Stimulated activated CD4-positive, alpha-beta T cell treated with anti-CD3 and anti-CD28 coated beads, Interleukin-4, amount 100 ng/mL, for 1 hour (primary cell): ENCODE measurements at places on chromosomes 11 and 22.

DNA sequence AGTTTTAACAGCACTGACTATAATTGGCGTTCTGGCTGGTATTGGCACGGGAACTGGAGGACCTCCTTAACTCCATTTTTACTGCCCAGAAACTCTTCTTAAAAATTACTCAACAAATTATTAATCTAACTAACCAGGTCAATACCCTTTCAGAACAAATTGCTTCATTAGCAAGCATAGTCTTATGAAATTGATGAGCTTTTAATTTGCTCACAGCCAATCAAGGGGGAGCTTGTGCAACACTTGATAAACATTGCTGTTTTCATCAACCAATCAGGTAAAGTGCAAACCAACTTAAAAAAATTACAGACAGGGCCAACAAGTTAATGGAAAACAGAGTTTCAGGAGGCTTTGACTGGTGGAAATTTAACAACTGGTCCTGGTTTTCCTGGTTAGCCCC is 4.6 kb upstream of the APOL3 start:
- no peak for DNase-seq

DNA sequence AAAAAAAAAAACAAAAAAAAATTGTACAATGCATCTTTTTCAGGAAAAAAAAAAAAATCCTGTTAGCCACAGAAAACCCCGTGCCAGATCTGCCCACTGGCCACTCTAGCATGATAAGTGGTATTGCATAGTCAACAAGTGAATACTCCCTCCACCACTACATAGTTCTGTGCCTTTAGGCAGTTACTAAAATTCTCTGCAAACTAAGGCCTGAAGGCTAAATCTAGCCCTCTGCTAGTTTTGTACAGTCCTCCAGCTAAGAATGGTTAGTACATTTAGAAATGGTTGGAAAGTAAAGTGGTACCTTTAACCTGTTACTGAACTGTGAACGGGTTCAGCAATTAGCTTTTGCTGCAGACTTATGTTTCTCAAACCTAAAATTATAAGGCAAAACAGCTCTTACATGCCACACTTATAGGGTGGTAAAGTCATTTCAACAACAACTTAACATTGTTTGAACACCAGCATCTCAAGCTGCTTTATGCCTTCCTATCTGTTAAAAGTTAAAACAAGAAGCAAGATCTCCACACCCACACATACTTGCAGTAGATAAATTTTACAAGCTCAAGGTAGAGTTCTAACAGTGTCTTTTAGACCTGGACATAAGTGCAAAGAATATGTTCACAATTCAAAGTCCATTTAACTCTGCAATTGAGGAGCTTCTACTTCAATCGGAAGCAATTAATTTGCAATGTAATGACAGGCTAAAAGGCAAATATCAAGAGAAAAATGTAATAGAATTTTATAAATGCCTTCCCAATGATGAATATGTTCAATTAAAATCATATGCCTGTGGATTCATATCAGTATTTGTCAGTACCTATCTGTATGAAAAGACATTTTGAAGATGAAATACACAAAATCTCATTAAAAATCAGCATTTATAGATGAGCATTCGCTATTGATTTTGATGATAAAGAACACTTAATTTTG is 7.3 kb downstream of the C11orf71 start:
- no peak for DNase-seq

DNA sequence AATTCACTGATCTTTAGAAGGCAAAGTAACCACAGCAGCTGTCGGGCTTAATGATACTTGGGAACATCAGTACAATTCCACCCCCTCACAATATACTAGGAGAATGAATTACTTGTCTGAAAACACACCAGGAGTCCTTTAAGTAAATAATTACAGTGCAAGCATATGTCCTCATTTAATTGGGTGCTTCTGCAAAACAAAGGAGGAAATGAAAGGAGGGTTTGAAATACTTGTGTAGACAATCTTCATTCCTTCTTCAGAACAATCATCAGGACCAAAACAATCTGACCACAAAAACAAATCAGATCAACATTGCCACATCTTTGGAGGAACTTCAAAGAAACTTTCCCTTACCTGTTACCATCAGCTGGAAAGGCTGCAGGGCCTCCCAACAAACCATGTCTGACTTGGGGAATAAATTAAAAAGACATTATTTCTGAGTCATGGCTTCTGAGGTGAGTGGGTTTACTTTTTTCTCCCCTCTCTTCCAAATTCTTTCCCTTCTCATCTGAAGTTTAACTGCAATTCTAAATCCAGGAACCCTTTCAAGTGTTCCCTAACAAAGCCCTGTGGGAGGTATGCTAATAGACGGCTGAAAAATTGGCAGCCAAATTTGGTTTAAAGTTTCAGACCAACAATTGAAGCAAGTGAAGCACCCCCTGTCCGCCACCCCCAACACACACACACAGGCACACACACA is 12.5 kb upstream of the CCDC117 start:
- DNase-seq = no peak

- DNase-seq = no peak
Observed at GRCh38 chr11:70240337-70240736, 30.2 kb upstream of the PPFIA1 start.

DNA sequence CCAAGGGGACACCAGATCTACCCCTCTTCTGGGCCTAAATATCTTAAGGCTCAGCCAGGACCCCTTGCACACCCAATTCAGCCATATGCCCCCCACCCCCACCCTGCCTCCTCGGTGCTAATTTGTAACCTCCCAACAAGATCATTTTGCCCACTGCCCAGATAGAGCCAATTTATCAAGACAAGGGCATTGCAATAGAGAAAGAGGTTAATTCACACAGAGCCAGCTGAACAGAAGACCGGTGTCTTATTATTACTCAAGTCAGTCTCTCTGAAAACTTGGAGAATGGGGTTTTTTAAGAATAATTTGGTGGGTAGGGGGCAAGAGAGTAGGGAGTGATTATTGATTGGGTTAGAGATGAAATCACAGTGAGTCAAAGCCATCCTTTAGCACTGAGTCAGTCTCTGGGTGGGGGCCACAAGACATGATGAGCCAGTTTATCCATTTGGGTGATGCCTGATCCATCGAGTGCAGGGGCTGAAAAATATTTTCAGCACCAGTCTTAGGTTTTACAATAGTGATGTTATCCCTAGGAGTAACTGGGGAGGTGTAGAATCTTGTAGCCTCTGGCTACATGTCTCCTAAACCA is 9.9 kb upstream of the CAPN5 start:
- no peak for DNase-seq

DNA sequence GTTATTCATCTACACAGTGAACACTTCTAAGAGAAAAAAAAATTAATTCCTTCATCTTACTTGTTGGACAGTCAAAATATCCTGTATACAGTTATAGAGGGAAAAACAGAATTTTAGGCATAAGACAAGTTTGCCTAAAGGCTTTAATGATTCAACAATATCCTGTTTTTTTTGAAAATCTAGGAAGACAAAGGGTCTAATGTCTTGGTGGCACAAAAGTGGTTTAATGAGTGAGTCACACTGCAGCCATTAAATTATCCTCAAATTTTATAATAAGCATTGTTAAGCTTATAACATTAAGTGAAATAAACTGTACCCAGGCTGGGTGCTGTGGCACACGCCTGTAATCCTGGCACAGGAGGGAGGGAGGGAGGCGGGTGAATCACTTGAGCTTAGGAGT is 72.9 kb downstream of the GAB2 start:
- no peak for DNase-seq

DNA sequence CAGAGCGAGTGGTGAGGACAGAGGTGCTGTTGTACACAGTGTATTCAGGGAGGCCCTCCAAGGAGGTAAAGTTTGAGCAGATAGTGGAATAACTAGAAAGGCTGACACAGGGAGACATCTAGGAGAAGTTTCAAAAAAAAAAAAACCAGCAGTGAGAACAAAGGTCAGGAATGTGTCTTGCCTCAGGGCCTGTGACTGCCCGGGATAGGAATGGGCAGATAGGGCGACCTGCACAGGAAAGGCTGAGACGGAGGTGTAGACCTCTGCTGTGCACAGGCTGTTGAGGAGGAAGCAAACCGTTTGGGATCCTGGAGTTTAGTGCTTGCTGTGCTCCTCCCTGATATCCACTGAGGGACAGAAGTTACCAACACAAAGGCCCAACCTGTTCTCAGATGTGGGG is 406.5 kb upstream of the B3GAT1 start:
- DNase-seq = no peak

DNA sequence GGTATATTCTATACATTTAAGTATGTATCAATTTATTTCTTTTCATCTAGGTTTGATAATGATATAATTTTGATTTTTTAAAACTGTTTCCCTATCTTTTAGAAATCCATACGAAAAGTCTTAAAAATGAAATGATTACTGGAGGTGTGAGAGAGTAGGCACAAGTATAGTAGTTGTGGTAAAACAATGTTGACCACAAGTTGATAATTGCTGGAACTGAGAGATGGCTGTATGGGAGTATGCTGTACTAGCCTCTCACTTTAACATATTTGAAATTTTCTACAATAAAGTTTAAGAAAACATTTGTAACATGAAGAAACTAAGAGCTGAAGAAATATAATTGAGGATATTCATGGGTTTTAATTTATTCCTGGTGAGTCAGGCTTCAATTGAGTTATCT is 30.0 kb downstream of the FSHB start:
- no peak for DNase-seq

DNA sequence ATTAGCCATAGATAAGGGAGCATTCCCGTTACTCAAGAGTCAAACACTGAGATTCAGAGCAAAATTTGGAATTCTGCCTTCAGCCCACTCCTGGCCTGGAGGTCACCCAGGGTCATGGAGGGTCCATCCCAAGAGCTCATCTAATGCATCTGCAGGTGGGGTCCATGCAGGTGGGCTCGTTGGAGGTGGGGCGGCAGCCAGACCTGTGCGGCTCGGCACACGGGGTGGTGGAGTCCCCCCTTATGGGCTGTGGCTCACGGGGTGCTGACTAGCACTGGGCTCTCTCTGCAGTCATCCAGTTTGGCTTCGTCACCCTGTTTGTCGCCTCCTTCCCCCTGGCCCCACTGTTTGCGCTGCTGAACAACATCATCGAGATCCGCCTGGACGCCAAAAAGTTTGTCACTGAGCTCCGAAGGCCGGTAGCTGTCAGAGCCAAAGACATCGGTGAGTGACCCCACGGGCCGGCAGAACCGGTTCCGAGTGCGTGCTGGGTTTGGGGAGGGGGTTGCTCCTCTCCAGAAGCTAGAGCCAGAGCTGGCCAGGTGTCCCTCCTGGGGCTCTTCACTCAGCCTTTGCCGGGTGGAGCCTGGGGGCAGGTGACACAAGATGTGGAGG is 32.4 kb upstream of the FADD start:
- DNase-seq = no peak

GRCh38 chr22:49101873-49102272 is 725.8 kb downstream of the BRD1 start:
- no peak for DNase-seq

DNA sequence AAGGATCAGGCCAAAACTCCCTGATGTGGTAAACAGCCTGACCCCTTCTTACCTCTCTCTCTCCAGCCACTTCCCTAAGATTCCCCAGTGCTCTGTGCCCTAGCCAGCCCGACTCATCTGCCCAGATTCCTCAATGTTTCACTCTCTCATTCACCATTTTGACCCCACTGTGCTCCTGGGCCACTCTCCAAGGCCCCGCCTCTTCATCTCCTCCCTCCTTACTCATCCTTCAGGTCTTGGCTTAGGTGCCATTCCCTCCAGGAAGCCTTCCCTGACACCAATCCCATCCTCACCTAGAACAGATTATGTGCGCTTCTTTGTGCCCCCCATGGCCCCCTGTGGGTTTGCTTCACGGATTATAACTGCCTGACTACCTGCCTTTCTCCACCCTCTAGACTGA is 13.2 kb downstream of the SLC43A3 start:
- DNase-seq = no peak

DNA sequence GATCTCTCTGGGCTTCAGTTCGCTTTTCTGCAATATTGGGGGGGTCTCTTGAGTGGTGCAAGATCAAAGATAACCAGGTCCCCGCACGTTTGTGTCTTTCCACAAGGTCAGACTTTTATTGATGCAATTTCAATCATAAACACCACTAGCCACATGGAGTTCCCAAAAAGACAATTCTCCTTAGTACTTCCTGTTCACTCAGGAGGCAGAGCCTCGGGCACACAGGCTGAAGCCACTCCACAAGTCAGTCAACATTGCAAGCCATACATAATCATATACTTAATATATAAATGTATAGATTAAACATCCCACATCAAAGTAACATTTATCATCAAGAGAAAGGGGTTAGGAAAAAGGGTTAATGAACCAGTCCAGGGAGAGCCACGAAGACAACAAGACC is 12.0 kb downstream of the ST14 start:
- no peak for DNase-seq

- peak; percentile 95 for DNase-seq
Observed at GRCh38 chr22:21867528-21868266, at the start of gene MAPK1. Gene MAPK1 (minus strand): TSS chr22:21867645. CDS start chr22:21867440, 205 bp downstream.

- peak; percentile 28 for DNase-seq
Observed at GRCh38 chr22:30606455-30607299, at the start of gene TCN2. Gene TCN2 (plus strand): TSS chr22:30607174. CDS start chr22:30607332, 158 bp downstream.

DNA sequence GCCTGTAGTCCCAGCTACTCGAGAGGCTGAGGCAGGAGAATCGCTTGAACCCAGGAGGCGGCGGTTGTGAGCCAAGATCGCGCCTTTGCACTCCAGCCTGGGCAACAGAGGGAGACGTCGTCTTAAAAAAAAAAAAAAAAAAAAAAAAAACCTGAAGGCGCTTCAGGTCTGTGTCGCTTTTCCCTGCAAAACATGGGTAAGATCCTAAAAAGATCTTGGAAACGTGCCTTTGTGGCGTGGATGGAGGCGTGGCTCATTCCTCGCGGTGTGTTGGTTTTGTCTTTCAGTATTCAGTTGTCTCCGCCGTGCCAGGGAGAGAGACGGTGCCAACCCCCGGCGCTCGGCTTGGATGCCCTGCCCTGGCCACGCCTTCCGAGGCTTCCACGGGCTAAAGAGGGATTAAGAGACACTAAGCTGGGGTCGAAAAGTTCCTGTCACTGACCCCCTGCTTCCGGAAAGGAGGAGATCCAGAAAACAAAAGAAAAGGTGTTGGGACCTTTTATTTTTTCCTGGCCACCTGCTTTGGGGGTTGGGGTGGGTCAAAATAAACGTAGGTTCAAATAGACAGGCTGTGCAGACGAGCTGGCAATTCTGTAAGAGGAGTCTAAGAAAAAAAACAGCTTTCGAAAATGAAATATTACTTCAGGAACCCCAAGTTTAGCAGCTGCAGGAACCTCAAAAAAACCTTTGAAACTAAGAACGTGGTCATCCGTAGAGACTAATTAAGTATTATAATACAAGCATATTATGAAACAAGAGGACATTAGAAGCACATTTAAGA is 1.1 kb upstream of the SLC35F2 start:
- peak; percentile 34 for DNase-seq

DNA sequence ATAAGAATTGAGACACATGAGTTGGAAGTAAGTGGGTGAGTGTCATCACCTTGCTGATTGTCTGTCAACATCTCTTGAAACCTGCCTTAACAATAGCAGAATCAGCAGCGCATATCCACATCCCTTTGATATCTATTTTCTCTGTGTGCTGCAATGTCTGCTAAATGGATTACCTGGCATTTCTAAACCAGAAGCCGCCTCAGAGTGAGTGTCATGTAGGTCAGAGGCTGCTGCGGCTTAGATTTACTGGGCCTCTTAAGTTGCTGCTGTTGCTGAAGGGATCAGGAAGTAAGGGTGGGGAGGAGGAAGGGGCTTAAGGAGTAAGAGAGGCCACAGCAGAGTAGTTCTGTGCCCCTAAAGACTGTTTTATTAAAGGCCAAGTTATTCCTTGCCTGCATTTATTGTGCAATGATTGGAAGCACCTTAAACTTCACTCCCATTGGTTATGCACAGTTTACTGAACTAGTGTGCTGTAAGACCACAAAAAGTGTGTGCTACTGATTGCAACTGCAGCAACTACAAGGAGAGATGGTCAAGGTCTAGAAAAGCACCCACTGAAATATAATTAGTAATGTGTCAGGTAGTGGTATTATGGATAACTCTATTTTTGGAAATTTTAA is 29.8 kb upstream of the TMEM41B start:
- DNase-seq = no peak

GRCh38 chr11:29019960-29020683 is 911.9 kb downstream of the METTL15 start:
- DNase-seq = no peak
